ENCODE measurements at places on chromosomes 4 and X.

DNA sequence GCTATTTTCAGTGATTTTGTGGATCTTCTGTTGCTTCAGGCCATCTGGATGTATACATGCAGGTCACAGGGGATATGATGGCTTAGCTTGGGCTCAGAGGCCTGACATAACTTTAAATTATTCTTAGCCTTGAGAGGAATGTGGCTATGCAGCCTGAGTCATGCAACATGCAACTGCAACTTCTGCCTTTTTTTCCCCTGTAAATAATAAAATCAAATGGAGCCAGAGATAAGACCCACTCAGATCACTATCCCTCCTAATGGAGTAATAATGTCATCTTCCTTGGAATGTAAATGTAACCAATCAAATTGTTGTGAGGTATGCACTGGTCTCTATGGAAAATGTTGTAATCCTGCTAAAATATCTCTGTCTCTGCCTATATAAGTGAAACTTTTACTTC is 54.9 kb downstream of the MAGEB17 start:
- DNase-seq: peak; percentile 42

DNA sequence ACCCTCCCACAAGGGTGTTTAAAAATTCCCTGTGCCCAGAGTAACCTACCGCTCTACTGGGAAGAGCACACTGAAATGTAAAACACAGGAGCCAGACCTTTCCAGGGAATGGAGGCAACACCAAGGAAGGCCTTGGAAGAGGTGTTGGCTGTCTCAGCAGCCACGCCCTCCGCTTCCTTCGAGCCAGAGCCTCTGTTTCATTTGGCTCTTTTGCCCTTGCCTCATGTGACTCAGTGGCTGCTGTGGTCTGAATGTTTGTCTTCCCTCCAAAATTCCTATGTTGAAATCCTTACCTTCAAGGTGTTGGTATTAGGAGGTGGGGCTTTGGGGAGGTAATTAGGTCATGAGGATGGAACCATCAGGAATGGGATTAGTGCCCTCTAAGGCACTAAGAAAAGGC is 11.3 kb downstream of the SCD5 start:
- peak; percentile 49 for DNase-seq

DNA sequence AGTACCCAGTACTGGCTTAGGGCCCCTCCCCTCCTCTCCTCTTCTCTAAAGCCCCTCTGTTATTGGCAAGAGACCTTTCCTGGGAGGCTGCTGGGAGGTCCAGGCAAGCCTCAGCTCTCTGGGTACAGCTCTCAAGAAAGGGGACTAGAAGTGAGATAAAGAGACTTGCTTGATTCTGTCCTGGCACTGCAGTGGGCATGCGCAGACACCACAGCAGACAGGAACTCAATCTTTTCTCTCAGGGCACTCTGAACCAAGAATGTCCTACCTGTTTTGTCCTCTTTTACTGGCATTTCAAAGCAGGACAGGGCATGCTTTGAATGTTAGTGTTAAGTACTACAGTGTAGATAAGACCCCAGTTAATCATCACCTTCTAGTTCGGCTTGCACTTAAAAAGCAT is 74.9 kb downstream of the NYX start:
- no peak for DNase-seq

- DNase-seq: peak; percentile 79
Measured at GRCh38 chr4:152052451-152053057, 291.7 kb upstream of the GATB start.

DNA sequence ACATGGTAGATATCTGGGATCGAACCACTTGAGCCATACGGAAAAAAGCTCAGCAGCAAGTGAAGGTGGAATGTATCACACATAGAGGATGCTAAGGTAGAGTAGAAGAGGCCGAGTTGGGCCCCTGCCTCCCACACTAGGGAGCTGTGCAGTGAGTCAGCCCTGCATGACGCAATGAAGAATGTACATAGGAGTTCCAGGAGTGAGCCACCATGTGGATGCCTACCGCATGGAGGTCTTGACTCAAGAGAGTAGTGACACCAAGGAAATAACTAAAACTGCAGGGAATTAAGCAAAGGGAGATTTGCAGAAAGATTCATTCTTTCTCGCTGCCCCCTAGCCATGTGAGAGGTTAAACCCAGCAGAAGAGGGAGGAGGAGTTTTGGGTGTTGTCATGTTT is 389.6 kb upstream of the IGFBP7 start:
- no peak for DNase-seq

DNA sequence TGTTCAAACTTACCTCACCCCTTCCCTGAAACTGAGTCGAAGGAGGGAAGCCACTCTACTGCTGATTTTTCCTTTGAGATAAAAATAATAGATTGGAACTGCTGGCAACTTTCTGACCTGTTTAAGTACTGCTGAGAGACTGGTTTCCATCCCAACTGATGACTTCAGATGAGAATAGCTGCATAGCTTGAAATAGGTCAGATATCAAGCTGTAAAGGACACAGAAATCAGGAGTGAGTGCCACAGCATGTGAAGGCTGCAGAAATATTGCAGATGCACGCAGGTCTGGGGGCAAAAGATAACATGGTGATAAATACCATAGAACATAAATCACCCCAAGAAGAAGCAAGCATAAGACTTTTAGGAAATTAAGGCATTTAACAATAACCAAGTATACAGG is 923.2 kb downstream of the SH3BGRL start:
- DNase-seq: no peak

DNA sequence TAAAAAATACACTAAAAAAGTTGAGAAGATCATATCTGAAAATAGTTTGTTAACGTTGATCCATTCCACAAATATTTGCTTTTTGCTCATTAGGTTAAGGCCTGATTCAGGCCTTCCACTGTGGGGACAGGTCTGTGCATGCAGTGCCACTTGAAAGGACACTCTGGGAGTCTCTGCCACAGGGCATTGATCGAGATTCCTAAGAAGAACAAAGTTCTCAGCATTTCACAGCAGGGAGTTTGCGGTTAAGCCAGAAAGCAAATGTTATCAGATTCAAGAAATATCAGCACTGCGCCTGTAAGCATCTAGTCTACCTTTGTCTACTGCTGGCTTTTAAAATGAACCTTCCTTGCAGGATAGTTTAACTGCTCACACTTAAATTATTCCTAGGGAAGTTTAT is 62.2 kb upstream of the TNIP3 start:
- no peak for DNase-seq

GRCh38 chrX:44232081-44232480 is 111.4 kb downstream of the EFHC2 start:
- no peak for DNase-seq

DNA sequence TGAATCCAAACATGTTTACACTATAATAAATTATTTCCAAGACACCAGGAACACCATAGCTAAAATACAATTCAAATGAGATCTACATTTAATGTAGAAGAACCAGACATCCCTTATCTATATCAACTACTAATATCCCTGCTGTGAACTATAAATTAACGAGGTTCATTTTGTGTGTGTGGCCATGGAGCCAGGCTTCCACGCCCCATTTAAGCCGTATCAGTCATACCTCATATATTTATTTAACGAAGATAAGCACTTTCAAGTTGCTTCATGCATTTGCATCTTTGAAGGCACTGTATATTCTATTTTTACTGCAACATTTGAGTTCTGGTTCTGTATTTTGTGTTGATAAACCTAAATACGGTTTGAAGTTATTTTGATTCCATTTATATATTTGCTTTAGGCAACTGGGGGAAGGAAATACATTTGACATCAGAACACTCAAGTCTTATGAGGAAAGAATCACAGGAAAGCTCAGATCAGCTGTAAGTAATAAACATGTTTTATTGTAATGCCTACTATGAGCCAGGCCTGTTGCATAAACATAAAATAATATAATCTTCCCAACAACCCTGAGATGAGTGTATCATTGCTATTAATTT is 45.1 kb upstream of the WDR17 start:
- DNase-seq: no peak

- DNase-seq: peak; percentile 47
Measured at GRCh38 chr4:133802359-133803140, 399.0 kb downstream of the PABPC4L start.

GRCh38 chr4:98625399-98625798 is 33.0 kb downstream of the TSPAN5 start:
- DNase-seq: no peak

- peak; percentile 73 for DNase-seq
Measured at GRCh38 chr4:141158219-141158618, 24.9 kb upstream of the RNF150 start.

DNA sequence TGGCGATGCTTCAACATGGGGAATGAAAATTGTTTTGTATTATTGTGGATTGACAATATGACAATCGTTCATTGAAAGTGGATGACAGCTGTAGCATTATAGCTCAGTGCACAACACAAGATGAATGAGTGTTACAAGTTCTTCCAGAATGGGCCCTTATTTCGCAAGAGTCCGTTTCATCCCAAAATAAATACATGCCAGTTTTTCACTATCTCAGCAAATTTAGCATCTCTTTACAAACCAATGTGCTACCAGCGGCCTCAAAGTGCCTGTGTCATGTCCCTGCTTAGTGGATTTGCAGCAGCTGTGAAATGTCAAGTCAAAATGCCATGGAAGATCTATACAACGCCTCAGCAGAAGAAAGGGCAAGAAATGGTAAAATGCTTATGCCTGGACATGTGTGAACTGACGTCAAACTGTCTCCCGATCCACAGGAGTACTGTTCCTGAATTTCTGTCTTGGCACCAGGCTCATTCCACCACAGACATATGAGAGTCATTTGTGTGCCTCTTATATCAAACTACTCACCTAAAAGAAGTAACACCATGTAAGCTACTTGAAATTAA is 109.6 kb downstream of the MAML3 start:
- no peak for DNase-seq

GRCh38 chr4:60619531-60620305 is 580.4 kb upstream of the ADGRL3 start:
- DNase-seq: peak; percentile 7

GRCh38 chr4:113708250-113708649 is 53.3 kb downstream of the CAMK2D start:
- DNase-seq: no peak

DNA sequence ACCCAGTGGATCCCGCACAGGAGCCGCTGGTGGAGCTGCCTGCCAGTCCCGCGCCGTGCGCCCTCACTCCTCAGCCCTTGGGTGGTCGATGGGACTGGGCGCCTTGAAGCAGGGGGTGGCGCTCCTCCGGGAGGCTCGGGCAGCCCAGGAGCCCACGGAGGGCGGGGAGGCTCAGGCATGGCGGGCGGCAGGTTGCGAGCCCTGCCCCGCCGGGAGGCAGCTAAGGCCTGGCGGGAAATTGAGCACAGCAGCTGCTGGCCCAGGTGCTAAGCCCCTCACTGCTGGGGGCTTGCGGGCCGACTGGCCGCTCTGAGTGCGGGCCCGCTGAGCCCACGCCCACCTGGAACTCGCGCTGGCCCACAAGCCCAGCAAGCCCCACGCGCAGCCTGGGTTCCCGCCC is 127.1 kb upstream of the TMEM164 start:
- DNase-seq: no peak

GRCh38 chr4:37383579-37384229 is 139.2 kb downstream of the NWD2 start:
- peak; percentile 7 for DNase-seq

GRCh38 chrX:140724736-140725135 is 15.2 kb downstream of the LINC00632 start:
- DNase-seq: no peak

DNA sequence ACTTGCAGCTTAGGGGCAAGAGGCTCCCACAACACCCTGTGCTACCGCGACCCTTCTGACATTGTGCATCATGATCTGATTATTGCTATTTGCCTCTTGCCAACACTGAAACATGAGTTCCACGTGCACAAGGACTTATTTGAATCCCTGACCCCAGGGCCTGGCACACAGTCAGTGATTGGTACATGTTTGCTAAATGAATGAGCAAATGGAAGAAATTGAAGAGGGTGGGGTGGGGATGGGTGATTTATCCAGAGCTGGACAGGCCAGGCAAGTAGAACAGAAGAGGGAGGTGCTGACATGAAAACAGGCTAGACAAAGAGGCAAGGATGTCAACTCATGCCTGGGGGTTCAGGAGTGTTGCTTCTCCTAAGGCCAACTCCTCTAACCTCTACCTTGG is 24.9 kb upstream of the RPL39 start:
- no peak for DNase-seq

- peak; percentile 76 for DNase-seq
Measured at GRCh38 chr4:26105815-26106699, 192.0 kb downstream of the SMIM20 start.

GRCh38 chr4:141220271-141220670 is 424 bp upstream of the ZNF330 start:
- DNase-seq: no peak

DNA sequence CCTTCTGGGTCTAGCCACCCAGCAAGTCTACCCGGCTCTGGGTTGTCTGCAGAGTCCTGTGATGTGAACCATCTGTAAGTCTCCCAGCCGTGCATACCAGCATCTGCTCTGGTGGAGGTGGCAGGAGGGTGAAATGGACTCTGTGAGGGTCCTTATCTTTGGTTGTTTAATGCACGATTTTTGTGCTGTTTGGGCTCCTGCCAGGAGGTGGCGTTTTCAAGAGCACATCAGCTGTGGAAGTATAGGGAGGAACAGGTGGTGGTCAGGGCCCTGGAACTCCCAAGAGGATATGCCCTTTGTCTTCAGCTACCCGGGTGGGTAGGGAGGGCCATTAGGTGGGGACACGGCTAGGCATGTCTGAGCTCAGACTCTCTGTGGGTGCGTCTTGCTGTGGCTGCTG is 66.5 kb upstream of the ZFP42 start:
- DNase-seq: no peak

GRCh38 chr4:180449395-180449956 is 1793.7 kb upstream of the TENM3 start:
- no peak for DNase-seq

- peak; percentile 38 for DNase-seq
Measured at GRCh38 chr4:144648042-144648441, 2.1 kb downstream of the HHIP start.

GRCh38 chrX:12240491-12240890 is 102.2 kb downstream of the FRMPD4 start:
- DNase-seq: no peak
